Colonic mucosa (tissue), 4 donors: ENCODE measurements at places on chromosomes 5 and 9.

- DNase-seq, result no peak
Observed at GRCh38 chr5:136337788-136338187, 27.6 kb downstream of the TRPC7 start.

DNA sequence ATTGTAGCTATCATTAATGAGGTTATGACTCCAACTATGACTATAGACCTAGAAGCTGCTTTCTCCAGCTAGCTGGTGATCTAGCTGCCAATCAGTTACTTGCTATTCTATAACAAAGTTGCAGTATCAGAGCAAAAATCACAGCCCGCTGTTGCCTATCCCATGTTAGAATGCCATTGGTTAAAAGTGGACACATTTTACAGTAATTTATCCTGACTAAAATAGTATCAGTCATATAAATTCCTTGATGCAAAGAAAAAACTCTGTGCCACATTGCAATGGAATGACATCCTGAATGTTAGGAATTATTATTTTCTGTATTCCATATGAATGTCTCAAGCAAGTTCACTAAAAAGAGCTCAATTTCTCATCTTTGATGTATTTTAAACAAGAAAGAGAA, 626.5 kb downstream of the PDE4D start:
- no peak for DNase-seq

GRCh38 chr5:65718576-65719310, 3.2 kb downstream of the SGTB start:
- DNase-seq, result no peak

DNA sequence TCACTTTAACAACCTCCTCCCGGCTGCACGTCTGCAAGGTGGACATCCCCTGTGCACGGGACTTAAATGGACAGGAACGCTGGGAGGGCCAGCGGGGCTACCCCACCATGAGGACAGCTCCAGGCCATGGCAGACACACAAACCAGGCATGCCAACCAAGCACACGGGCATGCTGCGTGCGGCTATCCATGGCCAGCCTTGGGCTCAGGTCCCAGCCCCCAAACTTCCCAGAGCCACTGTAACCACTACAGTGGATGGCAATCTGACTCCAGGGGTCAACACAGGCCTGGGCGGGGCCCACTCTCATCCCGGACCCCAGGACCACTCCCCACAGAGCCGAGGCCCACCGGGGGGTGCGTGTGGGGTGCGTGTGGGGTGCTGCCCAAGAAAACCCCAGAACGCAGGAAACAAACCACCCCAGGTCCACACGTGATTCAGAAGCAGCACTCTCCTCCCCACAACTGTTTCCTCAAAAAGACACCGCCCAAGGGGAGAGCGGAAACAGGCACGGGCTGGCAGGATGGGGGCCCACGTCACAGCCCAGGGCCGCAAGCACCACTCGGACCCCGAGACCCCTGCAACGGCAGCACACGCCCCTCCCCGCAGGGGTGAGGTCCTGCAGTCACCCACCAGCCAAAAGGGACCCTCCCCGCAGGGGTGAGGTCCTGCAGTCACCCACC, 7.4 kb downstream of the SLC12A7 start:
- DNase-seq, result no peak

DNA sequence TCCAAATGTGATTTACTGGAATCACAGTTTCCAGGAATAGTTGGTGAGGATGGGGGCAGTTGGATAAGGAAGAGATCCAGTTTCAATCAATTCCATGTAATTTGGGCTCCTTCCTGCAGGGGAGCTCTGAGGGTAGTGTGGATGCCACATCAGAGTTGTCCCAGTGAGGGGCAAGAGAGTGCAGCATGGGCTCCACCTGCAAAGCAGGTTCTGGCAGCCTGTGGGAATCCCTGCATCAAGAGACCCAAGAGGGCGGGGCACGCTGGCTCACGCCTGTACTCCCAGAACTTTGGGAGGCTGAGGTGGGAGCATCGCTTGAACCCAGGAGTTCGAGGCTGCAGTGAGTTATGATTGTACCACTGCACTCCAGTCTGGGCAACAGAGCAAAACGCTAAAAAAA, 188.5 kb downstream of the CACNA1B start:
- no peak for DNase-seq

- no peak for DNase-seq
Observed at GRCh38 chr9:128393970-128394369, 22.8 kb downstream of the URM1 start.
